ENCODE measurements at places on chromosomes 6 and 20. TPM values are rescaled to one million over a fixed set of nuclear protein-coding genes. Genes with fewer than 3 reads are reported as not detected.

- no peaks in the 10 kb centered on the region for H3K36me3 ChIP-seq
- no peak overlapping the region for H3K4me3 ChIP-seq
- H3K27me3 ChIP-seq = no peaks in the 10 kb centered on the region
- H3K4me1 ChIP-seq = peaks cover 77% of the 10 kb centered on the region
- H3K27ac ChIP-seq = no peak overlapping the region
- peak; percentile 41 for DNase-seq
Measured at GRCh38 chr20:50919567-50919966, 11.7 kb downstream of the ADNP start.

DNA sequence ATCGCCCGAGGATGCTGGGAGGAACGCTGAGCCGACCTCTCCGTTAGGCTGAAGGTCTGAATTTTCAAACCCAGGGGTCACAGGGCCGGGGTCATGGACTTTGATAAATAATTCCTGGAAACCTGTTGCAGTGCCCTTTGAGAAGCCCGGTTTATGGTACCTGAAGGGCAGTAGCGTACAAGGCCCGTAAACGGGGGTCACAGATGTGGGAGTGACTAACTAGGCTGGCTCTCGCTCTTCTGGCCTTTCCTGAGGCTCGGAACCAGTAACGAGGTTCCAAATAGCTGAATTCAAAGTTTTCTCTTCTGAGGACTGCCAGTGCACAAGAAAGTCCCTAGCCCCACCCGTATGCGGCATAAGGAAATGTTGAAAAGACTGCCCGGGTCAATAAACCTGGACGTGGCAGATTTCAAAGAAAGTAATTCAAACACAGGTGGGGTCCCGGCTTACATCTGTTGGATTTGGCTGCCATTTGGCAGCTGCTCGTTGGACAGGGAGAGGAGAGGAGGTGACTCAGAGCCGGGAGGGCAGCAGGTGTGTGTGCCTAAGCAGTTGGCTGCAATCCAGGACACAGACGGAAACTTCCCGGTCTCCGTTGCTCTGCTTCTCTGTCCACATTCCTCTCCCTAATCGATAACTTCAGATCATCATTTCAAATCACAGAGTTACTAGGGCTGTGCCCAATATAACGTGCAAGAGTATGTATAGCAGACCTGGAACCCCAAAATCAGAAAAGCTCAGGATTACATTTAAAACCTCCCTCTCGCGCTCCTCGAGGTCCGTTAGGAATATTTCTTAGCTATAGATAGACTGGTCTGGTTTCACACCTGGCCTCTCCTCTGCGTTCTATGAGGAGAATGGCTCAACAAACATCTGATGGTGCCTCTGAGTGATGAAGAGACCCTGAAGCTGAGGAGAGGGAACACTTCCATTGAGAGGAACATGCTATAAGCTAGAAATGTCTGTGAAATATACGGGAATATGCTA is 765 bp upstream of the GMDS start:
- peak overlapping the region; percentile 1 for H3K4me3 ChIP-seq
- H3K27me3 ChIP-seq = no peaks in the 10 kb centered on the region
- H3K27ac ChIP-seq = peak overlapping the region; percentile 76
- peaks cover 11% of the 10 kb centered on the region for H3K4me1 ChIP-seq

DNA sequence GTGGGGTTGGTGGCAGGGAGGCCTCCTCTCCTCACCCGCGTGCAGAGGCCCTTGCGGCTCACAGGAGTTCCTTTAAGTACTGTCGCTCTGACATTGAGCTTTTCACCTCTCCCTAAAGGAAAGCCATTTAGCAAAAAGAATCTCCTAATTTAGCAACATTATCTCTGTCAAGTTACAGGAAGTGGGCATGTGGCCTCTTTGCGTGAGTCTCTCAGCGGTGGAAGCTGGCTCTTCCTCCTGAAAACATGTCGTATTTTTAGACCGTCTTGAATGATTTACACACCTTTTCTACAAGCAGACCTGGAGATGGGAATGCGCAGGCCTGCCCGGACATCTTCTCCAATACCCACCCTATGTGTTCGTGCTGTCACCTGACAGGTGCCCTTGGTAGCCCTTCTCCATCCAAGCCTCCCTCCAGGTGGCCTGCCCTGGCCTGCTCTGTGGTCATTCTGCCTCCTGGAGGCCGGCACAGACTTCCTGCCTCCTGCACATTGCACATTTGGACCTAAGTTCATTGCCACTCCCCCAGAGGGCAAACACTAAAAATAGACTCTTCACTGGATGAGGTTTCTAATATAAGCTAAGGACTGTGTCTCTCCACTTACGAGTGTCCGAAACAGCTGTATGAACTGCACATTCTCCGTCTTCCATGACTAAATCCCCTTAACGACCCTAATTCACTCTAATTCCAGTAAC is 18.5 kb upstream of the PHACTR3 start:
- H3K4me1 ChIP-seq = no peaks in the 10 kb centered on the region
- H3K36me3 ChIP-seq = no peaks in the 10 kb centered on the region
- no peaks in the 10 kb centered on the region for H3K27me3 ChIP-seq

DNA sequence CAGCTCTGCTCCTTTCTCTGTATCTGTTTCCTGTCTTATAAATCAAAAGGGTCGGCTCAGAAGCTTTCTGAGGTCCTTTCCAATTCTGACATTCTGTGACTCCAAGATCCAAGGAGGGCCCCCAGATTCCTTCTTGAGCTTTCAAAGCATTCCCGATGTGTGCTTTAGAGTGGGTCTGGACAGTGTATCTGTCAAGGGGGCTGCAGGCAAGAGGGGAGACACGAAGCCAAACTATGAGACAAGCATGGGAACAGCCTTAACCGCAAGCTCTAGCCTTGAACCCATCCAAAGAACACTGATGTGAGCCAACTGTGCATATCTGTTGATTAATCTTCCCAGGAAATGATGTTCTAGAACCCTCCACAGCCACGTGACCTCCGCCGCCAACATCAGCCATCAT is 73.8 kb downstream of the TSHZ2 start:
- H3K4me3 ChIP-seq = no peak overlapping the region
- DNase-seq = no peak
- H3K36me3 ChIP-seq = no peaks in the 10 kb centered on the region
- H3K27ac ChIP-seq = no peak overlapping the region
- H3K4me1 ChIP-seq = peaks cover 7% of the 10 kb centered on the region
- no peaks in the 10 kb centered on the region for H3K27me3 ChIP-seq

- H3K36me3 ChIP-seq = no peaks in the 10 kb centered on the region
- no peaks in the 10 kb centered on the region for H3K27me3 ChIP-seq
- DNase-seq = no peak
- H3K27ac ChIP-seq = peak overlapping the region; percentile 28
- peaks cover 51% of the 10 kb centered on the region for H3K4me1 ChIP-seq
Measured at GRCh38 chr6:37127961-37128862, 41.7 kb upstream of the PIM1 start.

DNA sequence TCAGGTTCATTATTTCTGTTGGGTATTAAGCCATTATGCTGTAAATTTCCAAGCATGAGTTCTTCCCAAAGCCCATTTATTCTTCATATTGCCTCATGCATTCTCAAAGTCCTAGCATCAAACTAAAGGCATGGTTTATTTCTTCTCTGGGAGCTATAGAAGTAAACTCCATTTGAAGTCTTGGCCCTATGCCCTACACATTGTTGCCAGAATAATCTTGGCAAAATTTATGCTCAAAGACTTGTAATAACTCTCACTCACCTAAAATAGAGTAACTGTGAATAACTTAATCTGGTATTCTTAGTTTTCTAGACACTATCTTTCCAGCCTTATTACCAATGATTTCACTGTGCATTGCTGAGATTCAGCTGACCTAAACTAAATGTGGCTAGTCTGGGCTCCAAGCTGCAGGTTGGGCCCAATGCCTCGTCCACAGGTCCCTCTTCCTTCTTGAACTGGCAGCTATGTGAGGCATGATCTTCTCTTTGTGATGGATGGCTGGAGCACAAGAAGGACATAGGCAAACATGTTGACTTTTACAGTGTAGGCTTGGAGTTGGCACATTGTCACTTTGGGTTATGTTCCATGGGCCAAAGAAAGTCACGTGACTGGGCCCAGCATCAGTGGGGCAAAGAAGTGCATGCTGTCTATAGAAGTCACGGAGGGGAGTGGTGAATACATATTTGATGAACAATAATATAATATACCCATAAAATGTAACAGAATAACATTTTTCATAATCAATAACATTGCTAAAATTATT is 39.1 kb upstream of the ANKEF1 start:
- H3K4me1 ChIP-seq = no peaks in the 10 kb centered on the region
- H3K27me3 ChIP-seq = no peaks in the 10 kb centered on the region
- no peak for DNase-seq
- H3K4me3 ChIP-seq = no peak overlapping the region
- H3K36me3 ChIP-seq = no peaks in the 10 kb centered on the region

GRCh38 chr6:116877743-116878142 is 701 bp downstream of the RFX6 start:
- H3K36me3 ChIP-seq = no peaks in the 10 kb centered on the region
- no peaks in the 10 kb centered on the region for H3K27me3 ChIP-seq

GRCh38 chr6:90715093-90715655 is 128.3 kb upstream of the MAP3K7 start:
- no peak overlapping the region for H3K27ac ChIP-seq
- no peak for DNase-seq
- H3K27me3 ChIP-seq = no peaks in the 10 kb centered on the region
- no peaks in the 10 kb centered on the region for H3K4me1 ChIP-seq
- no peaks in the 10 kb centered on the region for H3K36me3 ChIP-seq
- H3K4me3 ChIP-seq = no peak overlapping the region

DNA sequence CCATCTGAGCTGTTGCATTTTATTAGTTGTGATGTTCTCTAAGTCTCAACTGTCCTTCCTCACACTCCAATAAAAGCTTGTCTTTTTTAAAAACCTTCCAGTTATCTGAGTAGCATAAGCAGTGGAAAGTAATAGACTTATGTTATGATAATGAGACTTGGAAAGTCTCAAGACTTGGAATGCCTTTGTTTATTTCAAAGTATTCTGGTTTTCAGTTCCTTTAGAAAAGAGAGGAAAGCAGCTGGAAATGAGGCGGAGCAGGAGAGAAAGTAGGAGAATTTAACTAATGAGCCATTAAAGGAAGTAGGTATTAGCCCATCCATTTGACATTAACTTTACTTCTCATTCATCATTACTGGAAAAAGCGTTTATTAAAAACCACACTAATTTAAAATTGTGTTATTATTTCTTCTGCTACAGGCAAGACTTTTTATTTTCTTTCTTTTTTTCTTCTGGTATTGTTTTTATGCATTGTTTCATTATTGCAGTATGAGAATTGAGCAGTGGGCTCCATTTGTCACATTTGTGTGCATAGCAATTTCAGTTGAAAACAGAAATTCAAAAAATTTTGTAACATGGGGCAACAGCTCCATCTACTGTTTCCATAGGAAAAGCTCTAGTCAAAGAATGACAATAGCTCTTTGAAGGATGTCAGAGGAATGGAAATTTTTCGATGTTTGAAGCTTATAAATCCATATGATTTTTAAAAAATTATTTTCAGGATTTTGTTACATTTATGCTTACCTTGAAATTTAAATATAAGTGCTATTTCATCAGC is 194.8 kb downstream of the COL9A1 start:
- H3K27ac ChIP-seq = no peak overlapping the region
- H3K27me3 ChIP-seq = no peaks in the 10 kb centered on the region
- no peak overlapping the region for H3K4me3 ChIP-seq
- H3K36me3 ChIP-seq = no peaks in the 10 kb centered on the region
- no peaks in the 10 kb centered on the region for H3K4me1 ChIP-seq
- no peak for DNase-seq

The CRIP3 gene
- total RNA-seq = 0.93 TPM

The HUS1B gene
- 4.8 TPM for total RNA-seq

The ADGB gene
- not detected for total RNA-seq
